Trophoblast cell (in vitro differentiated cells and primary cell): ENCODE measurements at places on chromosomes 1 and 21.
A peak's percentile ranks its signal among the peaks of the same experiment; 100 is the strongest.

- DNase-seq: no peak
These were observed 74.2 kb downstream of the SPATA46 start for GRCh38 chr1:162302306-162303003.

GRCh38 chr1:222583079-222583478 lies 6.7 kb downstream of the TAF1A start:
- no peak for DNase-seq

DNA sequence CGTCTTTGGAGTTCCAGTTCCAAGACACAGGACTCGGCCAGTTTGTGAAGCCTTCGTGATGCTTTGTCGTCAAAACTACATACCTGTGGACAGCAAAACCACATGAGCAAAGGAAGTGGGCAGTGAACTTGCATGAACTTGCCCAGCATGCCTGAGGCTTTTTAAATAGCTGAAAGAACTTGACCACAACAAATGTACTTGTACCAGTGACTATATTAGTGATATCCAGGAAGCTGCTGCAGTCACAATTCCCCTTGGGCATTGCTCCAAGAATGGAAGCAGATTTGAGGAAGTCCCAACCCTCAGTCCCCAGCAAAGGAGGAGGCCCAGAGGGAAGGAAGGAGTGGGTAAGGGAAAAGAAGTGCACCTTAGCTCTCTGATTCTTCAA lies 2.6 kb downstream of the FUCA1 start:
- DNase-seq: peak; percentile 39

GRCh38 chr1:239719642-239720258 lies 333.4 kb downstream of the CHRM3 start:
- no peak for DNase-seq

DNA sequence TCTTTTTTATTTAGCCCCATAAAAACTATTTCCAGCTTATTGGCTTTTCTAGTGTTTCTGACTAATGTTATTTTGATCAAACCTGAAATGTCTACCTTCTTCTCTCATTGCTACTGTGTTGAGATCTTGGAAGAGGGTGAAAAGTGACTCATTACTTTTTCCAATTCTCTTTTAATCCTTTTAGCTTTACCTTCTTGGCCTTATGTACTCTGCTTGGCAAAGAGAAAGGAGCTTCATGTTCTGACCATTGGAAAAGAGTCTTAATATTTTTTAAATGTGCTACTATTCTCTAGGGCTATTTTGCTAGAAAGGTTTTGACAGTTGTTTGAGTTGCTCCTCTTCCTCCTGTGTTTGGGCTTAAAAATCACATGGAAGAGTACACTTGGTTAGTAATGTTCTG lies 97.8 kb upstream of the CHODL start:
- no peak for DNase-seq

- no peak for DNase-seq
These were observed 27.9 kb upstream of the TSPEAR start for GRCh38 chr21:44739316-44739715.
